Epithelial cell of proximal tubule (primary cell): ENCODE measurements at places on chromosomes 4 and X. TPM values are rescaled to one million over a fixed set of nuclear protein-coding genes. Genes with fewer than 3 reads are reported as not detected.

The ZCCHC18 gene
- 0.63 and 1.2 TPM in 2 replicates for total RNA-seq

The SSX3 gene
- total RNA-seq, result not detected in 2 replicates

The CCNI gene
- 116 and 200 TPM in 2 replicates for total RNA-seq

The GLOD5 gene
- not detected in 2 replicates for total RNA-seq

The STOX2 gene
- total RNA-seq, result 2.3 and 4.3 TPM in 2 replicates

The DGAT2L6 gene
- total RNA-seq, result not detected in 2 replicates

The CSN3 gene
- not detected in 2 replicates for total RNA-seq

The UGT2B10 gene
- not detected in 2 replicates for total RNA-seq

The COL4A5 gene
- 8.5 and 33.2 TPM in 2 replicates for total RNA-seq

The RS1 gene
- total RNA-seq, result not detected in 2 replicates

The ZDHHC15 gene
- 0.29 and 1.1 TPM in 2 replicates for total RNA-seq

The PARM1 gene
- total RNA-seq, result 0.87 and 1.3 TPM in 2 replicates

The CDKL2 gene
- total RNA-seq, result 1.2 and 3.6 TPM in 2 replicates

The ATP2B3 gene
- not detected in 2 replicates for total RNA-seq

The PRKG2 gene
- total RNA-seq, result 0.51 and 1.2 TPM in 2 replicates

The GUCY1B1 gene
- 2.7 and 5.9 TPM in 2 replicates for total RNA-seq

The WDR19 gene
- 8.8 and 9.0 TPM in 2 replicates for total RNA-seq

The MAGEA8 gene
- not detected in 2 replicates for total RNA-seq

The CSAG1 gene
- not detected in 2 replicates for total RNA-seq

The POU3F4 gene
- under 0.01 TPM in 1 of 2 replicates, not detected in the other for total RNA-seq

The FRMD7 gene
- total RNA-seq, result not detected in 2 replicates

The TCP11X2 gene
- 0.12 TPM in 1 of 2 replicates, not detected in the other for total RNA-seq

The SPANXC gene
- not detected in 2 replicates for total RNA-seq

The ARMCX4 gene
- total RNA-seq, result 0.65 and 1.6 TPM in 2 replicates

The SLC26A1 gene
- 0.35 and 1.3 TPM in 2 replicates for total RNA-seq

The SH2D1A gene
- total RNA-seq, result not detected in 2 replicates

The ZNF157 gene
- 0.07 TPM in 1 of 2 replicates, not detected in the other for total RNA-seq

The CYSLTR1 gene
- total RNA-seq, result 0.07 TPM in 1 of 2 replicates, not detected in the other

The MGAT4D gene
- not detected in 2 replicates for total RNA-seq

The XPNPEP2 gene
- not detected in 2 replicates for total RNA-seq

The AMBN gene
- not detected in 2 replicates for total RNA-seq
